Liver (tissue), 10 donors: ENCODE measurements at places on chromosomes 12 and 14.

GRCh38 chr14:69675245-69675583, 63.8 kb downstream of the SUSD6 start:
- DNase-seq = no peak

DNA sequence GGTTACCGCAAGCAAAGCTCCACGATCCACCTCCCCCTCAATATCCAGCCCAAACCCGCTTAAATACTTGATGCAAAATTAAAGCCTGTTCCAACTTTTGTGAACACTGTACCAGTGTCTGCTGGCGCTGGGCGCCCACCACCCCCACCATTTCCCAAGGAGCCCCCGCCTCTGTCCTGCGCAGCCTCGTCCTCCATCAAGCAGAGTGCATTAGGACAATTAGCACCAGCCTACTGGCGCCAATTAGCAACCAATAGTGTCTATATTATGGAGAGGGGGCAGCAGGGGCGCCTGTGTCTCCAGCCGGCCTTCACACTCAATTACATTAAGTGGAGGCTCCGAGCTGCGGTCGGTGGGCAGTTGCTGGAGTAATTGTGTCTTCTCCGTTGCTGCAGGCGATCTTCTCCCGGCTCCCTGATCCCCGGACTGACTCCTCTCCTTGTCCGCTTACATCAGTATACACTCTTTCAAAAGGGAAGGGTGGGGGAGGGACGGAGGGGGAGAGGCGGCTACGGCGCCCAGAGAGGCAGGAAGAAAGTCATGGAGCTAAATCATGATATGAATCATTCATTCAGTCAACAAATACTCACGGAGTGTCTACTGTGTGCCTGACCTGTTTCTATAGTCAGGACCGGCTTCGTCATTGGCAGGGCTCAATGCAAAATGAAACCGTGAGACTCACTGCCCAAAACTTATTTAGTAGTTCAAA, 707.3 kb downstream of the MED13L start:
- no peak for DNase-seq

- no peak for DNase-seq
These were observed 97.3 kb downstream of the EXOC5 start for GRCh38 chr14:57171363-57171762.

DNA sequence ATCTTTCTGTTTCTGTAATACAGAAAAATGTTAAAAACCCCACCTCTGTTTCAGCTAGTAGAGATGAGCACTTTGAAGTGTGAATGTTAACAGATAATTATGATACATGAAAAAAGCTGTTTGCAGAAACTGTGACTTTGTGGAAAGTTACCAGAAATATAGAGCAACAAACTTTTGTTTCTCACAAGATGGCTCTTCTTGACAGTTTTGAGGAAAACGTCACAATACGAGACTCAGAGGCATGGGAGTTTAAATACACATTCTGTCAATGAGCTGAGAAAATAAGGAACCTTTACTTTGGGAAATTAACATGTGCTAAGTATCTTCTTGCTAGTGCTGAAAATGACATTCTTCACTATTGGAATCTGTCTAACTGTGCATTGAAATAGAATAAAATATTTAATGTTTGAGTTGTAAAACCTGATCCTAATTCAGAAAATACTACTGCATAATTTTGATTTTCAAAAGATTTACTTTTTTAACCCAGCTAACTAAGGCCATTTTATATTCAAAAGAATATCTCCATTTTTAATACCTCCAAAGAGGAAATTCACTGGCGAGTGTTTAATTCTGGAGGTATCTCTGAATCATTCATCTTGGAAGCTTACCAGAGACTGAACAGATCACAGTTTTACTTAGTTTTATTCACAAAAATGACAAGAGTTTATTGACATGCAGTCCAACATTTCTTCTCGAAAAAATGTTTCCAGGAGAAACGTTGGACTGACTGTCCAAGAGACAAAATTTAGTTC, 308.9 kb upstream of the LRFN5 start:
- no peak for DNase-seq

DNA sequence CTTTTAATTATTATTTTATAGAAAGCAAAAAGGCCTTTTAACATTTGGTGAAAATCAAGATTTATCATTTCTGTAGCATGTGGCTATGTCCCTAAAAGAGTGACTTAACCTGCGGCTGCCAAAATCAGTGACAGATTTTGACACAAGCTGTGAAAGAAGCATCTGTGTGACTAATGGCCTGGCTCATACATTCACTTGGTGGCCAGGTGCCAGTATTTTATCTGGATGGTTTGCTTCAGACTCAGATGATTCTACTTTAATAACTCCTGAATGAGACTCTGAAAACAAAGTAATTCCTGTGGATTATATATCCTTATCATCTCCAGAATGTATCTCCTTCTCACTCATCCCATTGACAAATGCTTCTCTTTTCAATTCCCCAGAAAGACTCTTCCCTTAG, 103.0 kb downstream of the FSCB start:
- DNase-seq = no peak

DNA sequence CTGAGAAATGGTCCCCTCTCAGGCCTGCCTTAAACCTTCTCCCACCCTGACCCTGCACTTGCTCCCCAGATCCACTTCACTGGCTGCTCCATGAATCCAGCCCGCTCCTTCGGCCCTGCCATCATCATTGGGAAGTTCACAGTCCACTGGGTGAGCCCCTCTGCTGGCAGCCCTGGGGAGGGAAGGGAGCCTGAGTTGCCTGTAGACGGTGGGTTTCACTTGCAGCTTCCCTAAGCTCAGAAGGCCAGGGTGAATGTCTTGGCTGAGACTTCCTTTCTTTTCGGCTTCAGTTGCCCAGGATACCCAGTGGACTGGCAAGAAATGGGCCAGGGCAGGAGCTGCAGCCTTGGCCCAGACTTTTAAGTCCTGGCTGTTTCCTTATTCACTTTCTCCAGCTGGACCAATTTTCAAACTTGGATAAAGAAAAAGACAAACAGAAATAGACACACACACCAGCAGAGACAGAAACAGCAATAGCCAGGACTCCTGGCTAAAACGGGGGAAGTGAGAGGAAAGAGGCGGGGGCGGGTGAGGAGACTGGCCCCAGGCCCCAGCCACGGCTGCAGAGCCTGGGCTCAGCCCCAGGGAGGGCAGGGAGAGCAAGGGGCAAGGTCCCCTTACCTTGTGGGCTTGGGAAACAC, 2.0 kb downstream of the AQP6 start:
- no peak for DNase-seq

DNA sequence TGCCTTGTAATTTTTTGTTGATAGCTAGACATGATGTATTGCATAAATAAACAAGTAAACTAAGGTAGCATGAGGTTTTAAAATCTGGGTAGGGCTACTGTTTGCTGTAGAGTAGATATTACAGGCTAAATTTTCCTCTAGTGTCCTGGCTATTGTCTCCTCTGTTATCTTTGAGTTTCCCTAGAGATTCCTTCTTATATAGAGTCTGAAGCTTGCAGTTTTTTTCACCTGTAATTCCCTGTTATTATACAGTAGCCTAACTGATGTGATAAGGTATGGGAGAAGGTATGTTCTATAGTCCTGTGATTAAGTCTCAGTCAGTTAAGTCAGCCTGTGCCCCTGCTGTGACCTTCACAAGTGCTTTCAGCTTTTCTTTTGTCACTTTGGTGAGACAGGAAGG, 9.5 kb downstream of the ETFBKMT start:
- DNase-seq = no peak

DNA sequence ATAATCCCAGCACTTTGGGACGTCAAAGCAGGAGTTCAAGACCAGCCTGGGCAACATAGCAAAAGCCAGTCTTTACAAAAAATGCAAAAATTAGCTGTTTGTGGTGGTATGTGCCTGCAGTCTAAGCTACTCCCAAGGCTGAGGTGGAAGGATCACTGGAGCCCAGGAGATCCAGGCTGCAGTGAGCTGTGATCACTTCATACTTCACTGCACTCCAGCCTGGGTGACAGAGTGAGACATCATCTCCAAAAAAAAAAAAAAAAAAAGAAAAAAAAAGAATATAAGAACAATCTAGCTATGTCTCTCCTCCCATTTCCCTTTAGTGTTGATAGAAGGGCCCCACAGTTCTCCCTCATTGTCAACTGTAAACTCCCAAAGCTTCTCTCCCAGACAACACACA, 3.5 kb upstream of the BCAT1 start:
- DNase-seq = no peak

GRCh38 chr12:127811988-127812387, 455.0 kb upstream of the TMEM132C start:
- DNase-seq = no peak

DNA sequence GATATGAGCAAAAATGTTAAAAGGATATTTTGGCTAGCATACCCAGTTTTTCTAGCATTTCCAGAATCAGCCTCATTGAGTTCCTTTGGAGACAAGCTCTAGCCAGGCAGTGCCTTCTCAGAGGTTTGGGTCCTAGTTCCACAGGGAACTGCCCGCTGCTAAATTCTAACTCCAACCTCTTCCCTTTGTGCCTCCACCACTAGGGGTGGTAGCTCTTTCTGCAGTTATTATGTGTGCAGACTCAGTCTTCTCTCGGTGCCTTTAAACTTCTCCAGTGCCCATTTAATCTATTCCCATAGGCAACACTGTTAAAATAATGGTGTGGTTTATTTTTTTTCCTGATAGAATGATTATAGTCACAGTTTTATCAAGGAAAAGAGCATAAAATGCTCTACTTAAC, 21.5 kb upstream of the SLC25A3 start:
- no peak for DNase-seq

DNA sequence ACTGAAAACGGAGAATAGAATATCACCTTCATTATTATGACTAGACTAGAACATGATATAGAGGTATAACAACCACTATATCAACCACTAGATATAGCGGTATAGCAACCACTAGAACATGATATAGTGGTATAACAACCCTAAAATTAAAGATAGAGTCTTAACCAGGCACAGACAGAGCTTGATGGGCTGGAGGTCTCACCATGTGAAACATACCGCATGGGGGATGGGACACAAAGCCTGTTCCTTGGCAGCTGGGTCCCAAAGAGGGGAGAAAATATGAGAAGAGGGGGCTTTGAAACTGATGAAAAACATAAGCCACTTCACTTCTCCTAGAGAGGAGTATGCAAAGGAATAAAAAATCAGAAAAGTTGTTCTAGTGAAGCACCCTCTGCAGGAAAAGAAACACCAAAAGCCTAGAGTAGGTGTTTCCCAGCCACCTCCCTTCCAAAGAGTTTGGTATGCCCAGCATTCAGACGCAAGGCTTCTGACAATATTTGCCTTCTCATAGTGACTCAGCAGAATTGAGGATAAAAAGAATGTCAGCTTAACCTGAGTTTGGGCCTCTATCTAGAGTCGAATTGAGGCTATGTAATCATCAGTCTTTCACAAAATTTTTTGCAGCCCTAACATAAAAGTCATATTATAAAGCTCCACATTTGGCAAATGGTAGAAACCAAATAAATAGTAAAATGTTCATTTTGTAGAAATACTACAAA, 316.4 kb downstream of the NOVA1 start:
- DNase-seq = no peak

DNA sequence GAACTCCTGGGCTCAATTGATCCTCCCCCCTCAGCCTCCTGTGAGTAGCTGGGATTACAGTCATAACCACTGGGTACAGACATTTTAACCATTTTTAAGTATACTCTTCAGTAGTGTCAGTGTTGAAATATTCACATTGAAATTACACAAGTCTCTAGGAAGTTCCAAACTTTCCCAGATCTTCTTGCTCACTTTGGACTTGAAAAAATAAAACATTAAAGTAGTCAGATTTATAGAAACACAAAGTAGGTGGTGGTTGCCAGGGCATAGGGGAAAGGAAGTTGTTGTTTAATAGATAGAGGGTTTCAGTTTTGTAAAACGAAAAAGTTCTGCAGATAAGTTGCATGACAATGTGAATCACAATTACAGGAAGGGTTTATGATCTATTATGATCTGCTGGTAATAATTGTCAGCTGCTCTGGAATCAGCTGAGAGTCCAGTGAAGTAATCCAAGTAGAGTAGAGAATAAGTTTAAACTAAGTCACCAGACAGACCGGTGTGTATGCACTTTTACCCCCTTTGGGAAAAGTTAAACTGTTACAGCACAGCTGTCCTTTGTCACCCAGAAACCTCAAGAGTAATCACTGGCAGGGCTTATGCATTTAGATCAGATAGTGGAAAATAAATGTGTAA, 27.4 kb downstream of the PCNX1 start:
- no peak for DNase-seq

DNA sequence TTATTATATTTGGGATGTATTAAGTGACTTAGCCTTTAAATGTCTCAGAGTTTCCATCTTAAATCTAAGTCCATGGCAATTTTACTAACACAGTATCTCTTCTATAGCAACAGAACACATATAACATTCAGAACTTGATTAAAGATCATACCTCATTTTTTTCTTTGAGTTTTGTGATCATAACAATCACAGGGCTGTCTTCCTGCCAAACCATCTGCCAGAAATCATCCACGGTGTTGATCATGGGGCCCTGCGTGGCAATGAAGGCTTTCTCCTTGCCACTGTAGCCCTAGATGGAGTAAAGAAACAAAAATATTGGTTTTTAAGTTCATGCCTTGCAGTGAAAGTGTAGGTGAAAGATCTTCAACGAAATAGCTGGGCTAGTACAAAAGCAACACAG, 46.7 kb upstream of the PTPRB start:
- DNase-seq = no peak

- DNase-seq = no peak
These were observed 181.5 kb upstream of the PELI2 start for GRCh38 chr14:55936691-55937090.

GRCh38 chr12:12442548-12443071, 85.7 kb downstream of the BORCS5 start:
- DNase-seq = no peak

- DNase-seq = no peak
These were observed 107.4 kb downstream of the PPM1A start for GRCh38 chr14:60356386-60356785.

- no peak for DNase-seq
These were observed 60.7 kb upstream of the DCD start for GRCh38 chr12:54708826-54709225.

DNA sequence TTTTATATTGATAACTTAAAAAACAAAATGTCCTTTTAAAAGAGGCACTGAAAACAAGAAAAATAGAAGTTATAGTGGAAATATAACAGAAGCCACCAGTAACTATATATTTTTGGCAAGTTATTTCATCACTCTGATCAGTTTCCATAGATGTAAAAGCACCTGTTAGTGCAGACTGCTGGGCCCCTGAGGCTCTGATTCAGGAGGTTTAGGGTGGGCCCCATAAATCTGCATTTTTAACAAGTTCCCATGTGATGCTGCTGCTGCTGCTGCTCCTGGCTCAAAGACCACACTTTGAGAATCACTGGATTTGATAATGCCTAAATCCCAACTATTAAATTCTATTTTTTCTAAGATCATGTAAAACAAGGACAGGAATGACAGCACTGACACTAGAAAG, 251.1 kb downstream of the MED13L start:
- DNase-seq = no peak

DNA sequence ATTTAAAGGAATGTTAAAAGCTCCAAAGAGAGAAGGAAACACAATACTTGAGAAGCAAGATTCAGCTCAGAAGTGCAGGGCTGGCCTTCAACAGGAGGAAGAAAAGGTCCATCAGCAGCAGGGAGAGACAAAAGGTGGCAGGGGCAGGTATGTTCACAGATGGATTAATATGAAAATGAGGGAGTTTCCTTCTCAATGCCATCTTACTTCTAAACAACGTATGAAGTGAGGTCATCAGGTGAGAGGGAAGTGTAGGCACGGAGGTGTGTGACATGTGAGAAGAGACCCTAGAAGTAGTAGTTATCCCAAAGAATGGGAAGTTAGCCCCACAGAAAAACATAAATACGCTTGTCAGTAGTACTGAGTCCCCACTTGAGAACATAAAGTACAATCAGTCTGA, 122.5 kb downstream of the CCER1 start:
- DNase-seq = no peak
